ENCODE measurements at places on chromosomes 2 and 18.

- DNase-seq = no peak
Measured at GRCh38 chr2:120472891-120473309, 127.0 kb downstream of the INHBB start.

DNA sequence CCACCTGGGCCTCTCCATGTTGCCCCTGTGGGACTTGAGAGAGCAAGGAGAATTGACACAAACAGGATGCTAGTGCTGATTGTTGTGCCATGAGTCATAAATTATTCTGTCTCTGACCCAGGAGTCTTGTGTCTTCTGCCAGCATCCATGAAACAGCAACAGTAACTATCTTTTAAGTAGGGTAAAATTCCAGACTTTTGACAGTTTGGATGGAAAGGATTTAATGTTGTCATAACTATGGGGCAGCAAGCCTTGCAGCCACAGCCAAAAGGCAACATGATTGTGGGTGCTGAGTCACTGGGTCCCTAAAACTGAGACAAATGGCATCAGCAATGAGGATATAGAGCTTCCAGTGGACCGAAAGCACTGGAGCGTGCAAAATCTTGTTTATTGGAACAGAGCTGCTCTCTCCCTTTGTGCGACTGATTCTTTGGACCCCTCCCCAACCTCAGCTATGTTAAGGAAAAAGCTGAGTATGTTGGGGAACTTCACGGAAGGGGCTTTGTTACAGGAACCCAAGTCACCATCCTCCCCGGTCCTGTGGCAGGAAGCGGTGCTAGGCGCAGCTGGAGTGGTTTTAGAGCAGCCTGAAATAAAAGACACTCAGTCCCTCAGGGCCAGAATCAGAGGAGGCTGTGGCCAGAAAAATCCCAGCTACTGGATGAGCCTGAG is 9.6 kb upstream of the ITPRIPL1 start:
- DNase-seq = no peak

GRCh38 chr2:129255610-129256313 is 723.7 kb upstream of the RAB6C start:
- no peak for DNase-seq

DNA sequence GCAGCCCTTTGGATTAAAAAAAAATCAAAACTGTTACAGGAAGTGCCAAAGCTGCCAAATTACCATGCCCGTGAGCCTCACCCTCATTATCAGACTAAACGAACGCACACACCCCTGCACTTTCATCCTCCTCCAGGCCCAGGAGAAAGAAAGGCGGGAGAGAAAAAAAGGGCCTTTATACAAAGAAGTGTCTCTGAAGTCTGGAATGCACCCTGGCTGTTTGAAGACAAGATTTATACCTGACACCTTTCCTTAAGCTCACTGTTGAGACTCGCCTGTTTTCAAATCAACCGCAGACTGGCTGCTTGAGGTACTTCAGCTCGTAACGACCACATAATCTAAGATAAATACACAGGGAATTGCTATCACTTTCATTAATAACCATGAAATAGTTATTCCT is 31.0 kb downstream of the EDAR start:
- DNase-seq = no peak

GRCh38 chr18:48019557-48020325 is 89.3 kb upstream of the SMAD2 start:
- DNase-seq = no peak

GRCh38 chr2:150135223-150135883 is 352.1 kb downstream of the RND3 start:
- DNase-seq = no peak

- no peak for DNase-seq
Measured at GRCh38 chr2:222033541-222033940, 265.3 kb downstream of the PAX3 start.

GRCh38 chr18:61398961-61399705 is 65.9 kb downstream of the CDH20 start:
- no peak for DNase-seq

GRCh38 chr2:97693476-97693875 is 19.9 kb upstream of the ZAP70 start:
- DNase-seq = no peak

DNA sequence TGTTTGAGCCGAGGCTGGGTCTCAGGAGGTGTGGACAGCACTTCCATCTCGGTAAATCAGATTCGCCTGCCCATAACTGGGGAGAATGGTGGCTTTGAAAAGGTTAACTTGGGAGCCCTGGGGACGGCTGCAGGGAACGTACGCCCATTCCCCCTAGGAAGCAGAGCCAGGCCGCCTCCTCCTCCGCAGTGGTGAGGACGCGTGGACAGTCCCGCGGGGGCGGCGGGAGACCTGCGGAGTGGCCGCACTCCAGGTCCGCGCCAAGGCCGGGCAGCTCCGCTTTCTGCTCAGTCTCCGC is 845 bp upstream of the MYCN start:
- DNase-seq = no peak

Measured in NCI-H1694 (cell line).